ELF-1 (cell line): ENCODE measurements at places on chromosomes 12 and 14.
A peak's percentile ranks its signal among the peaks of the same experiment; 100 is the strongest.

GRCh38 chr14:59377491-59377890 is 87.7 kb downstream of the GPR135 start:
- DNase-seq: peak; percentile 30

DNA sequence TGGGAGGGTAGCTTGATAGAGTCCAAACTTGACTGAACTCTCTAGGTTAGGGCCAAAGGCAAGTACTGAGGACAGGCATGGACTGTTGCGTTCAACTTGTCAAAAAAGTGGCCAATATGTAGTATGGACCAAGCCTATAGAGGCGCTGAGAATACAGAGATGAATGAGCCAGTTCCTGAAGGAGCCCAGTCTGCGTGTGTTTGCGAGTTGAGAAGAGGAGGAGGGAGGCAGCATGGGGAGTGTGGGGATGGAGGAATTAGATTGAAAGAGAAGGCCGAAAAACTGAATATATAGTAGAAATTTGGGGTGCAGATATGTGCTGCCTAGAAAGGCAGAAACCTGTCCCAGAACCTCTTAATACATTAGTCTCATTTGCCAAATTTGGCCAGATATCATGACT is 412.4 kb downstream of the PCNX1 start:
- no peak for DNase-seq

GRCh38 chr12:46165191-46165590 is 103.7 kb downstream of the SLC38A1 start:
- DNase-seq: no peak

DNA sequence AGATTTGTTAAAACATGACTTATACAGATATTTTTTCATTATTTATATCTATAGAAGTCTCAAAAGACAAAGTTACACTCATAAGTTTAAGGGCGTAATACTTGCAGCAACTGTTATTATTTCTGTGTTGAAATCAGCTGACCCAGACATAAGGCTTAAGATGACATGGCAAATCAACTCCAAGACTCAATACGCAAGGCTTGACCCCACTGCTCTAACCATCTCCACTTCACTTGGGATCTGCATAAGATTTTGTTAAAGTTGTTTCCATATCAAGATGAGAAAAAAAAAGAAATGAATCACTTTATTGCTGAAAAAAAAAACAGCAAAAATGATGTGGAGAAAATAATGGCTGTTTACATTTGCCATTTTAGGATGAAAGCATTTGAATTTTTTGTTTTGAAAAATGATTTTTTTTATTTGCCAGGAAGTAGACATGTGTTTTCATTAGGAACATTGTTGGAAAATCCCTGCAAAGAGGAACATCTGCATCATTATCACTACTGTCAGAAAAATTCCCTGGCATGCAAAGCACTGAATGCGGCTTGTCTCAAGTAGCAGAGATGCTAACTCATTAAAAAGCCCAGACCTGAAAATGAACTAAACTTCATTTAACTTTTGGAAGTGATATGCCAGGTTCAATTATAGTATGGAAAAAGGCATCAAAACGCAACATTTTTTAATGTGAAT is 73.5 kb downstream of the LIN7A start:
- no peak for DNase-seq

GRCh38 chr14:104106471-104106991 is 21.0 kb downstream of the ASPG start:
- no peak for DNase-seq

GRCh38 chr14:74682169-74682952 is 30.5 kb downstream of the AREL1 start:
- DNase-seq: no peak

- no peak for DNase-seq
Observed at GRCh38 chr12:65748332-65748731, 76.0 kb upstream of the HMGA2 start.

GRCh38 chr14:101464310-101464983 is 96.8 kb upstream of the DIO3 start:
- peak; percentile 1 for DNase-seq

- DNase-seq: no peak
Observed at GRCh38 chr12:92301356-92301755, 155.7 kb upstream of the BTG1 start.

- DNase-seq: no peak
Observed at GRCh38 chr12:119911182-119911581, 34.1 kb upstream of the CIT start.

DNA sequence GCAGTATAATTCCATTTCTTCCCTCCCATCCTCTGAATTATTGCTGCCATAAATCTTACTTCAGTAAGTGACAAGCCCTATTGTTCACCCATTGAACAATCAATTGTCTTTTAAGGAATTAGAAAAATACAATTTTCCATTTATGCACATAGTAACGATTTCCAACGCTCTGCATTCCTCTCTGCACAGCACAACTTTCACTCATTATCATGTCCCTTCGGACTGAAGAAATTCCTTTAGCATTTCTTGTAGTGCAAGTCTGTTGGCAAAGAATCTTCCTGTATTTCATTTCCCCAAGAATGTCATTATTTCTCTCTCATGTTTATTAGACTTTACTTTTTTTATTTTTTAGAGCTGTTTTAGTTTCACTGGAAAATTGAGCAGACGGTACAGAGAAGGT is 252.1 kb upstream of the RTL1 start:
- no peak for DNase-seq

GRCh38 chr12:43044241-43044640 is 454.7 kb upstream of the PRICKLE1 start:
- DNase-seq: no peak

GRCh38 chr12:130391186-130391585 is 53.5 kb downstream of the PIWIL1 start:
- DNase-seq: no peak

GRCh38 chr12:5456906-5457305 is 25.0 kb downstream of the NTF3 start:
- DNase-seq: no peak

- no peak for DNase-seq
Observed at GRCh38 chr12:62146318-62146717, 113.9 kb upstream of the USP15 start.

DNA sequence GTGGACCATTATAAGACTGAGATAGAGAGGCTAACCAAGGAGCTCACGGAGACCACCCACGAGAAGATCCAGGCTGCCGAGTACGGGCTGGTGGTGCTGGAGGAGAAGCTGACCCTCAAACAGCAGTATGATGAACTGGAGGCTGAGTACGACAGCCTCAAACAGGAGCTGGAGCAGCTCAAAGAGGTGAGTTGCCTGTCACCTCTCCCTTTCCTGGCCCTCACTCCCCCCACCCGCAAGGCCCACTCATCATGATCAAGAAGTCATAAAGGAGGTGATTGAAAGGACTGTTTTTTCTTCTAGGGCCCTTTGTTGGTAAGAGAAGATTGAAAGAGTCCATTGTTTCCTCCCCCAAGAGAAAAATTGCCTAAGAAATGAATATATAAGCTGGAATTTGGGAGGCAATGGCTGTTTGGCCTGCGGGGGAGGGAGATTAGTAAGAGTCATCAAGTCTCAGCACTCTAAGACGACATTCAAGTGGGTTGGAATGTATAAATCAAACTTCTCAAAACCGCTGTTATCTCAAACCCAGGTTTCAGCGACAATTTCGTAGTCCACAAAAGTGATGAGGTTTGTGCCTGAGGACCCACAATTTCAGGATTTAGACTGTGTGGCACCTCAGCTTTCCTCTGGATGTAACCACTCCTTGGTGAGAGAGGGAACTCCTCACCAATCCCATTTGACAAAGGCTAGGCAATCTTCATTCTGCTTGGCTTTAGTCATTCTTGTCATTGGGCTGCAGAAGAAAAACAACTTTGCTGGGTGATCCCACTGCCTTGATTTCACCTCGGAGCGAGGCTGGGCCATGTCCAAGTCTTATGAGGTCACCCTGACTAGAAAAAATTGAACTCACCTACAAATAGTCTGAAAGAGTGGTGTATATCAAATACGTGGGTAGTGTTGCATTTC is 966 bp downstream of the BICD1 start:
- peak; percentile 59 for DNase-seq

- DNase-seq: peak; percentile 47
Observed at GRCh38 chr14:105525861-105526775, at the start of gene TMEM121. Gene TMEM121 (plus strand): TSS chr14:105526583. CDS start chr14:105528835, 2,252 bp downstream.

DNA sequence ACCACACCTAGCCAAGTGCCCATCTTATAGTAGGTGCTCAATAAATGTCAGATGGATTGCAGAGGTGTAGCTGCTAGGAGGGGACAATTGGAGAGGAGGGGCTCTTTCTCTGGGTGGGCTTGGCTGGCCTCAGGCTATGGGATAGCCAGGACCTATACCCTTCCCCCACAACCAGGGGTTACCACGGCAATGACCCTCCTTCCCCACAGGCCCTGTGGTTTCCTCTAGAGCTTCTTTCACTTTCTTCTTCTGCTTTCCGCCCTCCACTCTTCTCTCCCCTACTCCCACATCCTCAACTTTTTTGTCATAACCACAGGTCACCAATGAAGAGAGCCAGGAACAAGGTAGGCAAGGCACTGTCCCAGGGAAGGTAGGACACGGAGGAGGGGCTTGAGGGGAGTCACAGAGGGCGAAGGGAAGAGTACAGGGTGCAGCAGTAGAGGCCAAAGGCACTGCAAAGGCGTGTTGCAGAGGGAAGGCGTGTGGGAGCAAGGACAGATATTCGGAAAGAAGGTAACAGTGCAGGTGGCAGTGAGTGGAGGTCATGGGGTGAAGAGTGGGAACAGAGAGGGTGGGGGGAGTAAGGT is 1.9 kb upstream of the ITGB7 start:
- no peak for DNase-seq

GRCh38 chr12:26845057-26845666 is 12.2 kb upstream of the ITPR2 start:
- peak; percentile 53 for DNase-seq

DNA sequence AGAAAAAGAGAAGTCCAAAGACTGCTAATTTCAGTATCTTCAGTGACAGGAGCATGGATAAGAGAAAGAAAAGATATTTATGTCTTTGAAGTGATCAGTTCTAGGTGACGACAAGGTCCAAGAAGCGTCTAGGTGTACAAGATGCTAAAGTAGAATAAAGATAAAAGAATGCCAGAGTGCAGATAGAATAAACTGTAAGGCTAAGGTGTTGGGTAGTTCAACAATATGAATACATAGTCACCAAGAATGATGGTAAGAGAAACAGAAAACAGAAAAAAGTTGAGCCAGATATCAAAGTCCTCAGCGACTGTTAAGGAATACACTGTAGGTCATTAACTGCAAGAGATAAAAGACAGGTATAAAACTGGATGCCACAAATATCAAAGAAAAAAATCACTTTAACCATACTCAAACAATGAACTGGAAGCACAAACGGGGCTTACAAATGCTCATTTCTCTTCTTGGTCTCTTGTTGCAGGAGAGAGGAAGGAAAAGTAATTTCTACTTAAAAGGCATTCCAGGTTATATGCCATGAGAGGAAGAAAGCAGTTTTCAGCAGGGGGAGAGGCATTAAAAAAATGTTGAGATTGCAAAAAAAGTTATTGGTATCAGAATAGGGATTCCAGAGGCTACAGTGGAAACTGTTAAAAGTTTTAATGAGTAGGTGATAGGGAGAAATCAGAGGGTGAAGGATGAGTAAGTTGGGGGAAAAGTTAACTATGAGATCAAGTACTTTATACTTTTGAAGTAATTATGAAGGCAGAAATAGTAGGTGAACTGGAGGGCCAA is 121.5 kb downstream of the CEP83 start:
- DNase-seq: no peak

- DNase-seq: peak; percentile 31
Observed at GRCh38 chr14:64464651-64465050, 648 bp upstream of the AKAP5 start.

GRCh38 chr14:96225745-96226151 is 21.1 kb downstream of the BDKRB2 start:
- peak; percentile 93 for DNase-seq

GRCh38 chr14:74509587-74510222 is 16.1 kb downstream of the ISCA2 start:
- DNase-seq: no peak

GRCh38 chr12:41527534-41528116 is 339.5 kb downstream of the PDZRN4 start:
- no peak for DNase-seq

GRCh38 chr14:55889124-55889523 is 229.1 kb upstream of the PELI2 start:
- DNase-seq: no peak

- DNase-seq: no peak
Observed at GRCh38 chr12:13156277-13156676, 40.2 kb upstream of the EMP1 start.

- DNase-seq: no peak
Observed at GRCh38 chr14:72613975-72614319, 280.0 kb downstream of the DPF3 start.

GRCh38 chr12:42557586-42558172 is 31.9 kb downstream of the PRICKLE1 start:
- no peak for DNase-seq

DNA sequence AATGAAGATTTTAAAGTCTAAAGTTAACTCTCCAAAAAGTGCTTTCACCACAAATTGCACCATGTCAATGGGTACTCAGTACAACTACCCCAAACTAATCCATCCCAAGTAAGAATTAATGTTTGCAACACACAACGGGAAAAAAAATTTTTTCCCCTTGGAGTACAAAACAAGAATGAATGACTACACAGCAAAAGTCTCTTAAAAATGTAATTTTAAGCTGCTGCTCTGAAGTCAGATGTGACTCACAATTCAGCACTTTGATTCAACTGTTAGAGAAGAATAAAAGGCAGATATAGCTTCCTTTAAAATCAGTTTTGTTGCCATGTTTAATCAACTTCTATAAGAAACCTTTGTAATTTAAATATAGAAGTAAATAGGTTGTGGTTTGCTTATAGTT is 42.5 kb upstream of the VPS33A start:
- no peak for DNase-seq

DNA sequence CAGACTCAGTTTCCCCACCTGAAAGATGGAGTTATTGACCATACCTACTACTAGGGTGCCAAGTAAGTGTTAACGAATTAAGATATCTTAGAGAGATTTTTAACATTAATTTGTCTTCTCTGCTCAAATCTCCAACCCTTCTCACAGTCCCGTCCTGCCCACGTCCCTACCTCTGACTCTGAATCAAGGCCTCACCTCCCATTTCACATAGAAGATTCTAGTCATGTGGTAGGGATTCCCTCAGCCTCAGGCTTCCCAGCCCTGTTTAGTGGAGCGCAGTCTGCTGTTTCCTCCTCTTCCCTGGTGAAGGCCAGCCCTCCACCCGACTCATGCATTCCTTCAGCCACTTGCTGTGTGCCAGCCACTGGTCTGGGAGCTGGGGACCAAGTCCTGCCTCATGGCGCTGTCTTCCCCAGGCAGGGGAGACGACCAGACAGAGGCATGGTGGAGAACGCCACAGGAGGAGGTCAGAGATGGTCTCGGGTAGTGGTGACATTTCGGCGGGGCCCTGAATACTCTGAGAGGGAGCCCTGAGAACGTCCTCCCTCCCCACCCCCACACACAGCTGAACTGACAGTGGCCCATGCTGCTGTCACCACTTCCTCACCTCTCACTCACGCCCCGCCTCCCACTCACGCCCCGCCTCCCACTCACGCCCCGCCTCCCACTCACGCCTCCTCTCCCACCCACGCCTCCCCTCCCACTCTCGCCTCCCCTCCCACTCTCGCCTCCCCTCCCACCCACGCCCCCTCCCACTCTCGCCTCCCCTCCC is 38.8 kb downstream of the TMEM63C start:
- DNase-seq: peak; percentile 34

DNA sequence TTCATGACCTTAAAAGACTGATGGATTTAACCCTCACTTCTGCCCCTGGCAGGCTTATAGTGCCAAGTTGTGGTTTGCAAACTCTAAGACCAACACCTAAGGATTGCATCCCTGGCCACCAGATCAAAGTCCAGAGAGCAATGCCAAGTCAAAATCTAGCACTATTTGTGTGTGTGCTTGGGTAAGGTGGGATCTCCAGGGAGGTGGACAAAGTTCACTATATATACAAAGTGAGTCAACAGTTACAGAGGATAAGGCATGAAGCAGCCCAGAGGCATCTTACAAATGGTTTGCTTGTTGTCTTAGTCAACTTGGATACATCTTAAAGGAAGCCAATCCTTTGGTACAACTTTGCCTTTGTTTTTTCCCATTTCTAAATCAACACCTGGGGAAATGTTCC is 137.3 kb downstream of the MSRB3 start:
- no peak for DNase-seq
